ENCODE measurements at places on chromosomes 1 and 21.

DNA sequence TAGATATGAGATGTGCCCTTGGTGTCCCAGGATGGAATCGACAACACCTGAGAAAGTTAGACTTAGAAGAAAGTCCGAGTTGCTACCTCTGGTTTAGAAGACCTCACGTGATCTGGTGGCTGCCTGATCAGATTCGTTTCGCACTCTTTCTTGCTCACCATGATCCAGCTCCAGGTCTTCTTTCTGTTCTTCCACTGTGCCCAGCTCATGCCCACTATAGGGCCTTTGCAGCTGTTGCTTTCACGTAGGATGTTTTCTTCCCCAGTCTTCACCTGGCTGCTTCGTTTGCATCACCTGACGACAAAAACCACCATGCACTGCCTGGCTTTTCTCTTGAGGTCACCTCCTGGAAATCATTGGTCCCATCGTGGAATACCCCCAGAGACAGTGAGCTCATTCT is 311.1 kb downstream of the PRDM2 start:
- DNase-seq: no peak

DNA sequence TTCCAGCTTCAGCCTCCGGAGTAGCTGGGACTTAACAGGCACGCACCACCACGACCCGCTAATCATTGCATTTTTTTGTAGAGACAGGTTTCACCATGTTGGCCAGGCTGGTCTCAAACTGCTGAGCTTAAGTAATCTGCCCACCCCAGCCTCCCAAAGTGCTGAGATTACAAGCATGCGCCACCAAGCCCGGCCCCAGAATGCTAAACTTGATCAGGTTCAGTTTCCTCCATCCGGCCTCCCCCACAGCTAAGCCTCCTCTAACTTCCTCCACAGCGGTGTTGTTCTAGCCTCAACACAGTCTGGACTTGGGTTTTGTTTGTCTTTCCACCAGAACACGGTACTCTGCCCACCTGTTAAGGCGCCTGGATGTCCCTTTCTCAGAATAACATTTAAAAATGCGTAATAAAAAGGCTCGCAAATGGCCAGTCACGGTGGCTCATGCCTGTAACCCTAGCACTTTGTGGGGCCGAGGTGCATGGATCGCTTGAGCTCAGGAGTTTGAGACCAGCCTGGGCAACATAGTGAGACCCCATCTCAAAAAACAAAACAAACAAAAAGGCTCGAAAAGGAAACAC is 2.4 kb downstream of the PARP1 start:
- DNase-seq: no peak

GRCh38 chr21:27571706-27572105 is 604.8 kb upstream of the ADAMTS5 start:
- no peak for DNase-seq

DNA sequence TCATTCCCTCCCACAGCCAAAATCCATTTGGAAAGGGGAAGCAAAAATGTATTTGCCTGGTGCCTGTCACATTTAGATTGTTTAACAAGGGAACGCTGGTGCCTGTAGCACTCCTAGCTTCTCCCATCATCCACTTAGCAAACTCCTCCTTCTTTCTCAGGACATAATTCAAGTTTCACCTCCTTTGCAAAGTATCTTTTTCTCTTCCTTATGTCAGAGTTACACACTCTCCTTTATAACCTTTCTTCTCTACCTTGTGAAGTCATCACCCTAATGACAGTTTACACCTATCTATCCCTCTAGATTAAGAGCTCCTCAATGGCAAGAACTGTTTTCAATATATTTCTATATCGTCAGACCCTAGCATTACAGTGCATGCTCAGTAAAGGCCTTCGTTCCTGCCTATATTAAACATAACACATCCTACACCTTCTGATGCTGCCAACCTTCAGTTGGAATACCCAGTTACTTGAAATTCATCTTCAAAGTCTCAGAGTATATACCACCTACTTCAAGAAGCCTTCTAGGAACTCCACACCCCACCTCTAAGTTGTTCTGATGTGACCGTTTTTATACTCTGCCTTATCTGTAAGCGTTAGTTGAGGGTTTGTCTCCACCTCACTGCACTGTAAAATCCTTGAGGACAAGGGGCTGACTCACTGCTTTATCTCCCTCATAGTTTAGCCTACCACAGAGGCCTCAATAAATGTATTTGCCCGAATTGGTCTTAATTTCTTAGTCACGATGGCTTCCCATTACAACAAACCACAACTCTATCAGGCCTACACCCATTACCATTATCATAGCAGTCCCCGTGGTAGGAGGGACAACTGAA is 1.0 kb upstream of the EPS15 start:
- no peak for DNase-seq

DNA sequence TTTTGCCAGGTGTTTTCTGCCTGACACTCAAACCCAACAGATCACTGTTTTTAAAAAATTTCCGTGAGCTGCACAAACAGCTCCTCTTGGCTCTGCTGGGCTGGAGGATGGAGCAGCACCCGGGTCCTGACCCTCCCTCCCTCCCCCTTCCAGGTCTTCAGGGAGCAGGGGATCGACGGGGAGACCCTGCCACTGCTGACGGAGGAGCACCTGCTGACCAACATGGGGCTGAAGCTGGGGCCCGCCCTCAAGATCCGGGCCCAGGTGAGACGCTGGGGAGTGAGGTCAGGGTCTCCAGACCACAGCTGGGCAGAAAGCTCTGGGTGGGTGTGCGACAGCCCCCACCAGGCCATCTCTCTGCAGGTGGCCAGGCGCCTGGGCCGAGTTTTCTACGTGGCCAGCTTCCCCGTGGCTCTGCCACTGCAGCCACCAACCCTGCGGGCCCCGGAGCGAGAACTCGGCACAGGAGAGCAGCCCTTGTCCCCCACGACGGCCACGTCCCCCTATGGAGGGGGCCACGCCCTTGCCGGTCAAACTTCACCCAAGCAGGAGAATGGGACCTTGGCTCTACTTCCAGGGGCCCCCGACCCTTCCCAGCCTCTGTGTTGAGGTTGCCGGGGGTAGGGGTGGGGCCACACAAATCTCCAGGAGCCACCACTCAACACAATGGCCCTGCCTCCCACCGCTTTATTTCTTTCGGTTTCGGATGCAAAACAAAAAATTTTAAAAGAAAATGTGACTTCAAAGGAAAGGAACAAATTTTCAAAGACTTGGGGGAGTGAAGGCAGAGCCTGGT is 15.3 kb downstream of the NOC2L start:
- no peak for DNase-seq

DNA sequence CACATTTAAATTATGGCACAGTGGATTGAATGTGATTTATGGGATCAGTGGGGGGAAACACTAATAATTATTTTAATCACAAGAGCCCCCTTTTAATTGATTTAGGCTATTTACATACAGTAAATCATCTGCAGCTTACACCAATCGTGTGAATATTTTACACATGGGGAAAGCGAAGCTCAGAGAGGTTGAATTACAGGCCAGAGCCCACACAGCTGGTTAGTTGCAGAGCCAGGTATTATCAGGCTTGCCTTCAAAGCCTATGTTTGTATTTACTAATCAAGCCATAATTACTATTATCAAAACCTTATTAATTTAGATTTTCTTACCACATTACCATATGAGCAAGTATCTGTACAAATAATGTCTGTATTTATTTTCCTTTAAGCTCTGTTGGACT is 749 bp downstream of the SDCCAG8 start:
- no peak for DNase-seq

- DNase-seq: no peak
These were observed 48.6 kb downstream of the RPS6KA1 start for GRCh38 chr1:26578167-26578566.

GRCh38 chr1:169874229-169874628 is 19.5 kb downstream of the SCYL3 start:
- no peak for DNase-seq

DNA sequence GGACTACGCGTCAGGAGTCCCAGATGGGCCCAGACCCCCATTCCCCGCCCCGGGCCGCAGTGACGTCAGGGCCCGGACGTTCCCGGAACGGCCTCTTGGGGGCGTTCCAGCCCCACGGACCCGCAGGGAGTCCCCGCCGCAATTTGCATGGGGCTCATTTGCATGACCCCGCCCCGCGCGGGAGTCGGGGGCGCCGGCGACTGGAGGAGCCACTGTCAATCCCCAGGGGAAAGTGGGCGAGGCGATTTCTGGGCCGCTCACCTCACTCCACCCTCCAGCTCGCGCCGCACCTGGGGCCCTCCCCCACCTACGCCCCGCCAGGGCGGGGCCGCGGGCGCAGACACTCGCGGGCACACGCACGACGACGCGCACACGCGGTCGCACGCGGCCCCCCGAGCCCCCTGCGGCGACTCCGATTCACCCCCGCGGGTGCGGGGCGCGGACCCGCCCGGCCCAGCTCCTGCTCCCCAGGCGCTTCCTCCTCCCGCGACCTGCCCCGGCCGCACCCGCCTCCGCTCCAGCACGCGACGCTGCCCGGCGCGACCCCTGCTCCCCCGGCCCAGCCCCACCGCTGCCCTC is 13.2 kb downstream of the AGRN start:
- DNase-seq: peak; percentile 100

DNA sequence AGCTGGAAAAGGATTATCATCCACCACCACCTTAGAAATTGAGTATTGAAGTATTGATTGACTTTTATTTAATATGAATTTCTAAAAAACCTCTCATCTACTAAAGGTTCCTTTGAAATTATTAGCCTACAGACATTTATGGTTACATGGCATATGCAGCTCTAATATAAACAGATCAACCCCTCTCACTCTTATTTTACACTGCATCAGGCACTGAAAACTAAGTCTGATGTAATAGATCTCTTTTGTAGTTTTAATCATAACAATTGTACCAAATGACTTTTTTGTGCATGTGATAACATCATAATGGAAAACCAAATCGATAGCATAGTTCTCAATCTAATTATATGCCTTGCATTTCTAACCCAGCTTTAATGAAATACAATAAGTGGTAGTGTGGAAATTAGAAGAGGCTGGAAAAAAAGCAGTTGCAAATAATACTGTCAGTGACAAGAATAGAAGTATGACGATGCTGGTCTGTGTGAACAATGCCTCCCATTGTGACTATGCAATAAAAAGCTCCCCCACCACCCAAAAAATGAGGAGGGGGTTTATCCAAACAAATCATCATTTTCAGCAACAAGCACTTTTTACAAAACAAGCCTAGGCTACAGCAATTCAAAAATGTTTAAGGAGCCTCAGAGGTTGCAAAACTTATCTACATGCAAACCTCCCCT is 426.5 kb upstream of the NFIA start:
- no peak for DNase-seq

Data from GM19239 (cell line).